Stimulated activated CD8-positive, alpha-beta memory T cell treated with anti-CD3 and anti-CD28 coated beads, Interleukin-4, amount 100 ng/mL, for 4 hours (primary cell): ENCODE measurements at places on chromosomes 2 and 18.

GRCh38 chr2:127142663-127143630, 36.0 kb upstream of the BIN1 start:
- no peak for DNase-seq

- DNase-seq = no peak
These were observed 412 bp upstream of the NCK2 start for GRCh38 chr2:105744091-105744908.

DNA sequence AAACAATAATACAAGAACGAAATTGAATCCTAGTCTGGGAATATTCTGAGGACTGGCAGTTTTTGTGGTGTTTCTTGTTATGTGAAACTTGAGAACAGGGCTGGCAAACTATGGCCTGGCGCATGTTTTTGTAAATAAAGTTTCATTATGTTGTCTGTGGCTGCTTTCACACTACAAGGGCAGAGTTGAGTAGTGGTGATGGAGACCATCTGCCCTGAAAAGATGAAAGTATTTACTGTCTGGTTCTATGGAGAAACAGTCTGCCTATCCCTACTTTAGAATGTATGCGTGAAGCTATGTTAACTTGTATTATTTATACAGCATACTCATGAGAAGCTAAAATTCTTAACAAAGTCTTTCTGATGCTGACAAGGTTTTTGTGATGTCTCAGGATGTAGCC, 351.9 kb downstream of the LRRTM1 start:
- DNase-seq = no peak

DNA sequence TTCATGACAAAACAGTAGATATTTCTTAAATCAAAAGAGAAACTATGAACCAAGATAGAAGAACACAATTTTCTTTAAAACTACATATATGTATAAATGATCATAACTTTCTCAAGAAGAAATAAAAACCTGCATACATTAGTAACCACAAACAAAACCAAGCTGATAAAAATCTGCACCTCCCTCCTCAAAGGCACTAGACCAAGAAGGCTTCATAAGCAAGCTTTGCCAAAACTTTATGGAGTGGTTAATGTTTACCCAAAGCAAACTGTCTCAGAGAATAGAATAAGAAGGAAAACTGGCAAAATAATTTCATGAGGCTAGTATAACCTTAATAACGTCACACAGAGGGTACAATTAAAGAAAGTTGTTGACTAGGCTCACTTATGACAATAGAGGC, 138.3 kb downstream of the ZBTB7C start:
- DNase-seq = no peak

- no peak for DNase-seq
These were observed 30.6 kb upstream of the GCC2 start for GRCh38 chr2:108418416-108418815.

- DNase-seq = no peak
These were observed 63.0 kb downstream of the BCL11A start for GRCh38 chr2:60490441-60490840.

DNA sequence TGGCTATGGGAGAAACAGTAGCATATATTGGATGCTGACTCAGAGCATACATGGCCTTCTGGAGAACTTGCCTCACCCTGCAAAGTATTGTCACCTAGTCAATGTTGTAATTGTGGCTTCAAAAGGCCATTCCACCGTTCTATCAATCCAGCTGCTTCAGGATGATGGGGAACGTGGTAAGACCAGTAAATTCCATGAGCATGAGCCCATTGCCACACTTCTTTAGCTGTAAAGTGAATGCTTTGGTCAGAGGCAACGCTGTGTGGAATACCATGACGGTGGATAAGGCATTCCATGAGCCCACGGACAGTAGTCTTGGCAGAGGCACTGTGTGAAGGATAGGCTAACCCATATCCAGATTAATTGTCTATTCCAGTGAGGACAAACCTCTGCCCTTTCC, 1300.1 kb upstream of the ACVR2A start:
- DNase-seq = no peak

DNA sequence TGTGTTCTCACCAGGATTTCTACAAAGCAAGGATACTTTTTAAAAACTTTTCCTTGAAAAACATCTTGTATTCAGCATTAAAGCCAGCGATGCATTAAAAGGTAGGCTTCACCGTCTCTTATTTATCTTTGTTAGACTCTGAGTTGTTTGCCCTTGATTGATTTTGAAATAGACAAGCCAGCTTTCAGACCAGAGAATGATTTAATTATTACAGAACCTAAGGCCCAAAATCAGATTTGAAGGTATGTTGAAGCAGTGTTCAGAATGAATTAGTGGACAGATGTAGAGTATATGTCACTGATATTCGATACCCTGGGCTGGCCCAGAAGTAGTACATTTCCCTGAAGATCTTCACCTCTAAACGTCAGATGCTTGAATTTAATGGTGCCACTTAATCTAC, 136.4 kb downstream of the THSD7B start:
- no peak for DNase-seq

DNA sequence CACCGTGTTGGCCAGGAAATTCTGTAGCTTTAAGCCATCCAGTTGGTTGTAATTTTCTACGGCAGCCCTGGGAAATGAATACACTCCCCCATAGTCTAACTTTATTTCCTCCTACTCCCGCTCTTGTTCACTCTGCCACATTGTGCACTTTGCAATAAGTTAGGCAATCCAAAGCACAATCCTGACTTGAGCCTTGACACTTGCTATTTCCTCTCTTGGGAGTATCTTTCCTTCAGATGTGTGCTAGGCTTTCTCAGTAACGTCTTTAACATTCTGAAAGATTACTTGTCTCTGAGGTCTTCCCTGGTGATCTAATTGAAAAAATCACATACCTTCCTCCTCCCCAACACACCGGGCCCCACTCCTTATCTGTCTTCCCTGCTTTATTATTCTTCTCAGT, 65.9 kb upstream of the RAB27B start:
- no peak for DNase-seq

GRCh38 chr2:85438201-85439024, 19.9 kb downstream of the SH2D6 start:
- DNase-seq = no peak

GRCh38 chr2:89833780-89834117, 1142.3 kb downstream of the RPIA start:
- DNase-seq = no peak

DNA sequence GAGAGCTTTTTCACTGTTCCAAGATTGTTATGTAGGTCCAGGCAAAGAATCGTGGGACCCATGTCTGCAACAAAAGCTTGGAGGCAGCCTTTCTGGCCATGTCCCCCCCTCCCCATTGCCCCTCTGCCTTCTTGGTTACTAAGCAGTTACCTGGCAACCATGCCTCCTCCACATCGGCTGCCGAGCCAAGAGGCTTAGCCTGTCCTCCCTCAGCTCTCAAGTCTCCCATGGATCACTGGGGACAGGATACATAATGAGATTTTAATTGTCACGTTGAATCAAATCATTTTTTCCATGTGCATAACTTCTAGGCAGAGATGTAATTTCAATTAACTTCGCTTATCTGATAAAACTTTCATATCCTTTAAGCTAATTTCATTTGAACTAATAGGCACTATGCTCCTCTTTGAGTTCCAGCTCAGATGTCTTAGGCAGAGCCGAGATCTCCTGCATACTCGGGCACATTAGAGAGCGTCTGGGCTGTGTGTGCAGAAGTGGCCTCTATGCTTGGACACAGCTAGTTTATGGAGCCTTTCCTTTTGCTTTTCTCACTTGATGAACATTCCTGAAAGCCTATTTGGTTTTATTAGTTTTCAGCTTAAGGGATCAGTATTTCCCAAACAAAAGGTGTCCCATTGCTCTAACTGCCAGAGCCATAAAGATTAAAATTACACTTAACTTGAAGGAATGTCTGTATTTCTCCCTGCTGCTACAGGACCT, 80.7 kb downstream of the LYPD1 start:
- no peak for DNase-seq

DNA sequence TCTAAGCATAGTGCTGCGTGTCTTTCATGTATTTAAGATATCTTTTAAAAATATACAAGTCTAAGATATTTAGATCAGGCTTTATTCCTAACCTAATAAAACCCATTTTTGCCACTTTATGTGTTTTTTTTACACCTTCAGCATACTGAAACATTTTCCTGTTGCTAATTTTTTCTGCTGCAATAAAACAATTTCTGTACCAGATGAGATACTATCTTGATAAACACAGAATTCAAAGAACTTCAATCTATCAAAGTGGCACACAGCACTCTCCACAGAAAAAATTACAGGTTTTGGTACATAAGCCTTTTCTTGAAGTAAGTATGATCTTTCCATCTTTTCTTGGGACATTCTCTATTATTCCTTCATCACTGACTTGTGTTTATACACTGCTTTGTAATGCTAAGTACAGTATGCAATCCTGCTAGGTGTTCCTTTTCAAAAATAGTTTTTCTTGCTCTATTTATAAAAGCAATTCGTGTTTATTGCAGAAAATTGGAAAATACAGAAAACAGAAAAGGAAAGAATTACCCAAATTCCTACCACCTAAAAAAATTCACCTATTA, 16.2 kb downstream of the REV1 start:
- DNase-seq = no peak

GRCh38 chr18:77207540-77207939, 42.1 kb upstream of the GALR1 start:
- no peak for DNase-seq
